Cortex of kidney (tissue), 1 donor: ENCODE measurements at places on chromosomes 2 and 18.

GRCh38 chr18:29928081-29928480 lies 1114.5 kb downstream of the DSC3 start:
- DNase-seq: no peak

GRCh38 chr2:9780368-9781130 lies 62.7 kb upstream of the TAF1B start:
- DNase-seq: no peak

GRCh38 chr2:80117401-80117800 lies 187.2 kb downstream of the LRRTM1 start:
- DNase-seq: no peak

GRCh38 chr2:71332435-71332796 lies 834 bp downstream of the ZNF638 start:
- DNase-seq: no peak

GRCh38 chr2:138712212-138712979 lies 67.8 kb downstream of the NXPH2 start:
- DNase-seq: no peak

DNA sequence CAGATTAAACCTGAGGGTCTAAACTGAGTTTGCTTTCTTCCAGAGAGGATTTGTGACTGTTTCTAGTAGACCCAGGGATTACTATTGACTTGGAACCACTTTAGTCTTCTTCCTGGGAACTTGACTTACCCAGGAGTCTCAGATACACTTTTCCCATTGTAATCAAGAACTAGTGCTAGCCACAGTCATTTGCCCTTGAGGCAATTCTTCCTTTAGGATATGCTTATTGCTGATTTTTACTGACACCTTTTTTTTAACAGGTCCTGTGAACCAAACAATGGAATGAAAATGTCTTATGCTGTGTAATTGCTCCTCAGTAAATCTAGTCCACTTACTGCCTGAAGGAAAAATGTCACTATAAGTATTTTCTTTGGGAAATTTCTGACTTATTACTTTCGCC lies 78.3 kb downstream of the TAF4B start:
- DNase-seq: no peak

- no peak for DNase-seq
Measured at GRCh38 chr2:170739048-170739447, 23.9 kb downstream of the SP5 start.

DNA sequence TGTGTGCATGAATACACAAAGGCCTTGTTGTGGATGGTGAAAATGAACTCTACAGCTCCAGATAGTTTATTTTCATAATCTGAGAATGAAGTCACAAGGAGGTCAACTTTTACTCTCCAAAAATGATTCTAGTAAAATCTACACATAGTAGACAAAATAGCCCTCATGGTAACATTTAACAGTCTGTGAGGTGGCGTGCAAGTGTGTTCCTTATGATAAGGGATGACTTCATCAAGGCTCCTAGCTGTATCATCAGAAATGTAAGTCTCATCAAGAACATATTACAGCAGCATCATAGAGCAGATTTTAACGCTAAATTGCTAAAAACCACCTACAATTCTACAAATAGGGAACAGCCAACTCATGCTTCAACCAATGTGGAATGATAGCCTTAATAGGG lies 72.3 kb upstream of the RIOK3 start:
- DNase-seq: no peak

- DNase-seq: no peak
Measured at GRCh38 chr2:69560147-69560482, 83.4 kb downstream of the AAK1 start.

- no peak for DNase-seq
Measured at GRCh38 chr2:24969784-24970183, 2.0 kb downstream of the DNAJC27 start.

DNA sequence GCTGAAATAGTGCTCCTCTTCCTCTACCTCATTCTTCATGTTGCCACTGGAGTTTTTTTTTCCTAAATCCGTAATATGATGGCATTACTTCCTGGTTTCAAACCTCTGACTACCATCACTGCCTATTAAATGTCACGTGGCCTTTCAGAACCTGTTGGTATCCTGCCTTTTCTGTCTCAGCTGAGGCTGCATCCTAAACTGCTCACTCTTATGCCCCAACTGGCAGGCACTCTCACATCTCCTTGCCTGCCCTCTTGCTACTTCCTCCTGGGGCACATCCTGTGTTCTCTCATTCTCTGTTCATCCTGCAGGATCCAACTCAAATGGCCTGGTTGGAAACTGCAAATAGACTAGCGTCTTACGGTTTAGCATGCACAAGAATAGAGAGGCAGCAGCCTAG lies 468.1 kb upstream of the FANCL start:
- DNase-seq: no peak

DNA sequence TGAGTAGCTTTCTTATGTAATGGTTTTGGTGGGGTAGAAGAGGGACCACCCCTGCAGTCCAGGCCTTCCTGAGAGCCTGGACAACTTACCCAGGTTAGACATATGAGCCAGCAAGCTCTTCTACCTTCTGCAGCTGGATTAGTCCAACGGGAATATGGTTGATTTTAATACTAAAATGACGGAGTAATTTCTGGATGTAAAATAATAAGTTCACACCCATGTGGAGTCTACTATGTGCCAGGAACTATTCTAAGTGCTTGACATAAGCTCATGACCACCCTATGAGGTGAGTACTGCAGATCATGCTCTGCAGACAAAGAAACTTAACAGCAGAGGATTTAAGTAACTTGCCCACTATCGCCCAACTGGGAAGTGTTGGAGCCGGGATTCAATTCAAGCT lies 45.5 kb downstream of the DPP4 start:
- no peak for DNase-seq

GRCh38 chr2:37648331-37649011 lies 23.0 kb downstream of the CDC42EP3 start:
- DNase-seq: no peak

DNA sequence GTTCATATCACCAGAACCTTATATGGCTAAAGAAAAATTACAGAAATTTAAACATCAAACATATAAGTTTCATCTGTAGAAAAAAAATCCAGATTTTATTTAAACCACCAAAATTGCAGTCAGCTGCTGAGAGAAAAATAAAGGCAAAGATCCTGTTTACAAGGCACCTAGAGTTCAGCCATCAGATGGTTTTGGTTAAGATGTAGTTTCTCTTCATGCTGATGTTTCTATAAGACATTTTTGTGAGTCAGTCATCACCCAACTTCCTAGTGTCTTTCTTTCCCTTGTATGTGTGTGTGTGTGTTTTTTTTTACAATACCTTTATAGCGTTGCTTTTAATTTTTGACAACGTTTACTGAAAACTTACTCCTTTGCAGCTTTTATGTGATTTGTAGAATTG lies 26.1 kb upstream of the MMADHC start:
- DNase-seq: no peak

GRCh38 chr18:44799907-44800421 lies 119.3 kb downstream of the SETBP1 start:
- no peak for DNase-seq

- DNase-seq: no peak
Measured at GRCh38 chr2:191533693-191534180, 144.2 kb upstream of the NABP1 start.

DNA sequence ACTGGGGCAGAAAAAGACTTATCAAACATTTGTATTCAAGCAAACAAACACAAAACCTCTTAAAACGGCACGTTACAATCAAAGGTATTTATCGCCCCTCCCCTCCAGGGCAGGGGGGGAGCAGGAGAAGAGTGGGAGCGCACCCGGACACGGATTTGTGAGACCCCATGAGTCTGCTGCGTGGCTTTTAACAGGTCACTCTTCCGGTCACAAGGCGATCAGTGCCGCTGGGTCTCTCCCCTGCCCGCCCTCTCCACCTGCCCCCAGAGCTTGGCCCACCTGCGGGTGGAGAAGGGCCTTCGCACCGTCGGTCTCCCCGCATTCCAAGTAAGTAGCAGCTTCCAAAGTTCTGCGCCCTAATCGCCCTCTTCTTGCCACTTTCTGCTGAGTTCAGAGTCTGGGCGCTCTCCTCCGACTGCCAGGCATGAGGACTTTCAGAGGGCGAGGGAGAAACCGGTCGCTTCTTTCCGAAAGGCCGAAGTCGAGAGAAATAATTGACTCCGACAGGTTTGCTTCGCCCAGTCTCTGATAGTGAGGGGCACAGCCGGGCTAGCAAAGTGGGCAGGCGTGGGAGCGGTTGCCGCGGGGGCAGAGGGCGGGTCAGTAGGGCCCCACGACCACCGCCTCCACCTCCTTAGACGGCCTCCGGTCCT lies 800 bp downstream of the RPRM start:
- DNase-seq: no peak

- DNase-seq: no peak
Measured at GRCh38 chr2:182410120-182410519, 16.7 kb downstream of the PDE1A start.

GRCh38 chr2:198456418-198456817 lies 652.0 kb downstream of the PLCL1 start:
- DNase-seq: no peak

DNA sequence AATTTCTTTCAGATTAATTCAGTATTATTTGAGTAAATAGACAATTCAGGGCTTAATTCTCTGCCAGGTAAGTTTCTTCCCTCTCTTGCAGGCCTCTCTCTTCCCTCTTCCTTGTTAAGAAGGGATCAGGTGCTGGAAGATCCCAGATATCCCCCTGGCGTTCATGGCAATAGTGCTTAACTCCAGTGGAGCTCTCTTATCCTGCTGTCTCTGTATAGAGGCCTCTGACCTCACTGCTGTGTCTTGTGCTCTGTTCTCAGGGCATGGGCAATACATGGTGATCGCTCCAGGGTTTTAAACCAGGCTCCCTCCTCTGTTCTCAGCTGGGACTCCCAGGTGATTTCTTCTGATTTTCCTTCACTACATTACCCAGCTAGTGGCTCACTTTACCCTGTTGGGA lies 226.8 kb downstream of the MC4R start:
- no peak for DNase-seq
